ENCODE measurements at places on chromosomes 11 and 22.

DNA sequence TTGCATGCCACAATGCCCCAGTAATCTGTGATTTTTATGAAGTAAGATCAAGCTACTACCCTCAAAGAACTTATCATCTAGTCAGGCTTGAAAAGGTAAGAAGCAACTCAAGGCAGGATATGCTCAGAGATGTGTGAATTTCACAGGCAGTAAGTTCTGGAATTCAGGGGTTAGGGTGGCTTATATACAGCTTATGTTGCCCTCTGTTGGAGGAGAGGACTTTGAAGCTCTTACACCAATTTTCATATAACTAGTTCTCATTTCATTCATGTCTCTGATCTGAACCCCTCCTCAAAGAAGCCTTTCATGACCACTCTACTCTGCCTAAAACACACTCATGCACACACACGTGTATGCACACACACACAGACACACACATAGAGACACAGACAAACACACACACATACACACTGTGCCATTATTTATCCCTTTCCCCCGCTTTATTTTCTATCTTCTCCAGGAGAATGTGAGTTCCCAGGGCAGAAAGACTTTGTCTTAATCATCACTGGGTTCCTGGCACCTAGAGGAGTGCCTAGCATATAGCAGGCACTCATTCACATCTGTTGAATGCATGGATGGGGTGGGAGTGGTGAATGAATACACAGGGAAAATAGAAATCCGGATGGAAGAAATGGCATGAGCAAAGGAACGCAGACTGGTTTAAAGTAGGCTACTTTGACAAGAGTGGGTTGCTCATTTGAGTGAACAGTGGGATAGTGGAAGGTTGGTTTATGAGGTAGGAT is 220.7 kb upstream of the ZBED5 start:
- DNase-seq = no peak

GRCh38 chr11:62461740-62462507 is 43.1 kb downstream of the SCGB1A1 start:
- no peak for DNase-seq

GRCh38 chr11:36065436-36065835 is 121.6 kb downstream of the LDLRAD3 start:
- DNase-seq = no peak

DNA sequence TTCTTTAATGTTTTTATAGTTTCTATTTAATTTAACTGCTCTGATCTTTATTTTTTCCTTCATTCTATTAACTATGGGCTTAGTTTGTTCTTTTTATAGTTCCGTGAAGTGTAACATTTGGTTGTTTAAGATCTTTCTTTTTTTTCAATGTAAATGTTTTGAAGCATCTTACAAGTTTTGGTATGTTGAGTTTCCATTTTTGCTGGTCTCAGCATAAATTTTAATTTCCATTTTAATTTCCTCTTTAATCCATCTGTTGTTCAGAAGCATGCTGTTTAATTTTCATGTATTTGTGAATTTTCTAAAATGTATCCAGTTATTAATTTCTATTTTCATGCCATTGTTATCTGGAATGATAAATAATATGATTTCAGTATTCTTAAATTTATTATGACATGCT is 17.0 kb upstream of the GLYATL2 start:
- no peak for DNase-seq

DNA sequence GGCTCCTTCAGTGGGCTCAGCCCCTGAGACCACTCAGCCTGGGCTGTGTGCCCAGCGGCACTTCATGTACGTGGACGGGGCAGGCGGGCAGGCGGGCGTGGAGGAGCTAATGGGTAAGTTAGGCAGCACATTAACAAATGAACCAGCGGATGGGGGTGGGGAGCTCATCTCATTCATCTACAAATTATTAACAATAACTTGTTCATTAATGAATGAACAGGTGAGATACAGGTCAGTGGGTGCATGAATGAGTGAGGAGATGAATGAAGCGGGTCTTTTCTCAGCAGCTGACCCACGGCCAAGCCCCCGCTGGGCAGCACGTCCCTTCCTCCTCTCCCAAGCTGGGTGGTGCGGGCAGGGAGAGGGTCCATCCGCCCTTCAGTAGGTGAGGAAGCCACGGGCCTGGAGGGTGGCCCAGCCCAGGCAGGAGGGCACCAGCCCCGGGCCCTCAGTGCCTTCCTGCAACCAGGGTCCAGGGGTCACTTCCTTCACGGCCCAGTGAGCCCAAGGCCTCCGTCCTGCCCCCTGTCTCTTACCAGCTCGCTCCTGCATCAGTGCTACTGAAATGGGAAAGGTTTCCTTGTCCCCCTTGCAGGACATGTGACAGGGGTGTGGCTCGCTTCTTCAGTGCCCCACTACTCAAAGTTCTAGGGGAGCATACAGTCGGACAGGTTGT is 60.5 kb upstream of the KCNQ1OT1 start:
- no peak for DNase-seq

GRCh38 chr22:22698263-22698750 is 53.9 kb downstream of the GGTLC2 start:
- DNase-seq = no peak

GRCh38 chr11:46898396-46899095 is 19.8 kb downstream of the LRP4 start:
- no peak for DNase-seq

- no peak for DNase-seq
Observed at GRCh38 chr22:47193606-47194329, 431.3 kb downstream of the TBC1D22A start.

DNA sequence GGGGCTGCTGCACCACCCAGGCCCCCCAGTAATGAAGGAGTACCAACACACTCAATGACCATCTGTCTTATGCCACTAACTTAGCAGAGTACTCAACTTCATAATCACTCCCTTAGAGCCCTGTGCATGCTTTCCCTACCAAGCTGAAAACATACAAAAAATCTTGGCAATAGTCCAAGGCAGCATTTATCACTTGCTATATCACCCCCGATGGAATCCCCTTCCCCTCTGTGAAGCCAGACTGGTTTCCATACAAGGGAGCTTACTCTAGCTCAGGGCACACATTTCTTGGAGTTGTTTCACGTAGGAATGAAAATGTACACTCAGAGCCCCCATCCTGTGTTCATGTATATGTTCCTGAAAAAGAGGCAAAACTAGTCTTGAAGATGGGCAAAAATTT is 301.3 kb upstream of the TENM4 start:
- DNase-seq = no peak

DNA sequence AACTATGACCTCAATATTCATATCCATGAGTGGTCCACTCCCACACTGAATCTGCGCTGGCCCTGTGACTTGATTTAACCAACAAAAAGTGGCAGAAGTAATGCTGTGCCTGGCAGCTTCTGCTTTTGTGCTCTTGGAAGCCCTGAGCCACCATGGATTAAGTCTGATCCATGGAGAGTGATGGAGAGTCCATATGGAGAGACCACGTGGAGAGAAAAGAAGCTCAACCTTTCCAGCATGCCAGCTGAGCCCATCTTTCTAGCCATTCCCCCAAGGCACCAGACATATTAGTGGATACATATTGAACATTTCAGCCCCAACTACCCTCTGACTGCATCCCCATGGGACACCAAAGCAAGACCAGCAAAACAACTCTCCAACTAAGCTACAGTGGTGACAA is 16.0 kb downstream of the LRRC55 start:
- no peak for DNase-seq

GRCh38 chr22:49768077-49768910 is 59.4 kb downstream of the BRD1 start:
- no peak for DNase-seq

GRCh38 chr22:22692707-22693530 is 48.5 kb downstream of the GGTLC2 start:
- no peak for DNase-seq

GRCh38 chr11:84452211-84452610 is 1166.0 kb upstream of the CCDC90B start:
- no peak for DNase-seq

- DNase-seq = no peak
Observed at GRCh38 chr11:5605849-5606248, 9.4 kb downstream of the TRIM6 start.

- peak; percentile 35 for DNase-seq
Observed at GRCh38 chr11:12319461-12319951, 57.9 kb upstream of the PARVA start.

- DNase-seq = no peak
Observed at GRCh38 chr22:19535001-19535400, 10.8 kb upstream of the CLDN5 start.

- DNase-seq = no peak
Observed at GRCh38 chr11:811446-812245, 1.9 kb downstream of the RPLP2 start.

GRCh38 chr11:116043857-116044256 is 539.6 kb upstream of the CADM1 start:
- no peak for DNase-seq

DNA sequence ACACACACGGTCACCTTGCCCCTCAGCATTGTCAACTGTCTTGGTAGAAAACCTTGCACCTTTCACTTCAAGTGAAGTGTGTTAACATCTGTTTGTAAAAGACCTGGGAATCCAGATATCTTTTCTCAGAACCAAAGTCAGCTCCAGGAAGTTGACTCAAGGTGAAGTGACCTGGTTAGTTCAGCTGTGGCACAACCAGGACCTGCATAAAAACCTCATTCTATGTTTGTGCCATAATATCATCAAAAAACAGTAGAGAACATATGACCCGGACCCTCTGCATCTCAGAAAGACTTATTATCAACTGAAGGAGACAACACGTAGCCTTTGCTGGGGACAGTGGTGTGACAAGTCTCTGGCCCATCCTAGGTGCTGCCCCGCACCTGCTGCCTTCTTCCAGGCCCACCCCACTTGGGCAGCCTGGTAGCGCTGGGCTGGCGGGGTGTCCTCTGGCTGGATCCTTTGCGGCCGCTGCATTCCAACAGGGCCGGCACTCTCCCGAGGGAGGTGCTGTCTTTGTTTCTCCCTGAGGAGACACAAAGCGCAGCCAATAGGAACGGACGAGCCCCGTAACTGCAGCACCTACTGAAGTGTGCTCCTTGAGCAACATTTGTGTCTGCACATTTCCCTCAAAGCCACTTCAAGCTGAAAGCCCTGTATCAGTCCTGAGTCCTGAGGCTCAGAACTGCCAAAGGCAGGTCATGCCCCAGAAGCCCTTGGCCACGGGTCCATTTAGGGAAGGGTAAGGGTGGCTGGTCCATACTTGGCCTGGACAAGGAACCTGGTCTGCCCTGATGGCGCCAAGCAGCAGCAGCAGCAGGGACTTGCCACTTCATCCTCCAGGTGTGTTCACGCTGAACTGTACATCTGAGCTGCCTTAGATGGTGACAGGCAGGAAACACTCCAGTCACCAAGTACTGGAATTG is 25.2 kb downstream of the LRRC74B start:
- DNase-seq = no peak

GRCh38 chr11:46522682-46523281 is 71.0 kb downstream of the AMBRA1 start:
- no peak for DNase-seq

DNA sequence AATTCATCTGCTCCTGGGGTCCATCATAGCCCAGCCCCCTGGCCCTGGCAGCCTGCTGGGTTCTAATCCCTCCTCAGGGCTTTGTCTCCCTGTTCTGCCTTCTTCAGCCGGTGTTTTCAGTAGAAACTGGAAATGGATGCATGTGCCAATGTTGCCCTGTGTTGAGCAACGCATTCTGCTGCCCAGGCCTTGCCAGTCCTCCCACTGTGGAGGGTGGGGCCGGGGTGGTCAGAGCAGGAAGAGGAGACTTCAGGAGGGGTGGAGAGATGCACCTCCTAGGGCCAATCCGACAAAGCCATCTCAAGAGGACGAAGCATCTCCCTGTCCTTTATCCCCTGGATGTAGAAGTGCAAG is 27.6 kb upstream of the ZBTB16 start:
- no peak for DNase-seq

- DNase-seq = no peak
Observed at GRCh38 chr11:24896118-24896835, 399.4 kb downstream of the LUZP2 start.

GRCh38 chr22:31707519-31707918 is 42.4 kb downstream of the PRR14L start:
- DNase-seq = no peak

- DNase-seq = no peak
Observed at GRCh38 chr11:20360650-20361049, 2.9 kb upstream of the HTATIP2 start.

DNA sequence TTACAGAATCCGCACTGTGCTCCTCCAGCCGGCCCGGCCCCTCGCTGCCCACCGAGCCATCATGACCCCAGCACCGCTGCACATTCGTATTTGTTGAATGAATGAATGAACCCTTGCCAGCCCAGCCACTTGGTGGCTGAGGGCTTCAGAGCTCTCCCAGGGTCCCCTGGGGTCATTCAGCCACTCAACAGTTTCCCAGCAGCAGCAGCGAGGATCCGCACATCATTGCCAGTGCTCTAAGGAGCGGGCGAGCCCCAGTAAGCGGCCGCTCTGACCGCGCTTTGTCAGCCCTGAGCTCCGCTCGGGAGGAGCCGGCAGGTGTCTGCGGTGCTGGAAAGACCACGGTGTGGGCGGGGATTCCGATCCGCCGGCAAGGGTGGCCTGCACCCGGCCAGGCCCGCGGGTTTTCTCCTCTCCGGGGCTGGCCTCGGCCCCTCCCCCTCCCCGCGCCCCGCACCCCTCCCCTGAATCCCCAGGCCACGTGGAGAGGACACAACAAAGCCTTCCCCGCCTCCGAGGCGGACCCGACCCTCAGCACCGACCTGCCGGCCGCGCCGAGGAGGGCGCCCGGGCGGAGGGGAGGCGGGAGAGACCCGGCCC is 563 bp downstream of the BID start:
- no peak for DNase-seq

GRCh38 chr11:67416416-67417335 is 1.2 kb downstream of the CARNS1 start:
- DNase-seq = no peak

DNA sequence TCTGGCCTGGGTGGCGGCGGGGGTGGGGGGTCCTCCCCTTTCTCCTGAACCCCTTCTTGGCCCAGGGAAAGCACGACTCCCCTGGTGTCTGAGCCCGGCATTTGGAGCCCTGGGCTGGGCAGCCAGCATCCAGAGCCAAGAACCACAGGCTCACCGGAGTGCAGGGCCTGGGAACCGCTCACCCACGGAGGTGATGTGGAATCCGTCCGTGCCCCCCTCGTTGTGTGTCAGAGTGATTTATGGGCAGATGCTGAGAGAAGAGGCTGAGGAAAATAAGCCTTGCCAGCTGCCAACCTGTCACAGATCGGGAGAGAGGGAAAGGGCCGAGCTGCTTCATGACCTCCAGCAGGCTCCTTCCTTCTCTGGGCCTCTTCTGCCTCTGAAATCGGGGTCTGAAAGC is 33.7 kb downstream of the WNT11 start:
- DNase-seq = no peak

DNA sequence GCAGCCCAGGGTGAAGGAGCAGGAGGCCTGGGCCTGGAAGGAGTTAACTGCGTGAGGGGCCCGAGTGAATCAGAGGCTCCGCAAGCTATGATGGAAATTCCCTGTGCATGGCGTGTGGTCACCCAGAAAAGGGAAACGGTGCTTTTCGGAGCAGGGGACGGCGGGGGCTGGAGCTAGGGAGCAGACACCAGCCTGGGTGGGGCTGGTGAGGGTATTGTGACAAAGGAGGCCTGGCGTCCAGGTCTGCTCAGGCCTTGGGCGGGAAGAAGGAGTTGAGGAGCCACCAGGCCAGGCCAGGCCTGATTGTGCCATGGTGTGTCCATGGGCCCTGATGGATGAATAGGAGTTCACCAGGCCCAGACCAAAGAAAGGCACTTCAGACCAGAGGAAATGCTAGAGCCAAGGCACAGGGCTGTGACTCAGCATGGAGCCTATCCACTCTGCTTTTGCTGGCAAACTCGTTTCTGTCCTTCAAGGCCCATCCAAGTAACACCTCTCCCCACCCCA is 12.8 kb upstream of the SPI1 start:
- DNase-seq = no peak

- no peak for DNase-seq
Observed at GRCh38 chr11:60951904-60952741, at the start of gene SLC15A3. SLC15A3 (minus strand) TSS chr11:60952176; CDS start chr11:60951551, 625 bp downstream.

- no peak for DNase-seq
Observed at GRCh38 chr11:111531687-111532364, 8.7 kb upstream of the LAYN start.

Measured in right renal pelvis (tissue), 4 donors.